ENCODE measurements at places on chromosomes 2 and 18. TPM values are rescaled to one million over a fixed set of nuclear protein-coding genes. Genes with fewer than 3 reads are reported as not detected.

Gene FAM161A
- total RNA-seq, result 0.89 TPM

Gene CROCC2
- total RNA-seq, result not detected

Gene DYSF
- total RNA-seq, result 49.2 TPM

Gene PTPRN
- not detected for total RNA-seq

- DNase-seq, result no peak
These were observed 614.0 kb upstream of the CRIM1 start for GRCh38 chr2:35741556-35741955.

All from left ventricle myocardium superior (tissue), 1 donor.